ENCODE measurements at places on chromosomes 1 and 21.

DNA sequence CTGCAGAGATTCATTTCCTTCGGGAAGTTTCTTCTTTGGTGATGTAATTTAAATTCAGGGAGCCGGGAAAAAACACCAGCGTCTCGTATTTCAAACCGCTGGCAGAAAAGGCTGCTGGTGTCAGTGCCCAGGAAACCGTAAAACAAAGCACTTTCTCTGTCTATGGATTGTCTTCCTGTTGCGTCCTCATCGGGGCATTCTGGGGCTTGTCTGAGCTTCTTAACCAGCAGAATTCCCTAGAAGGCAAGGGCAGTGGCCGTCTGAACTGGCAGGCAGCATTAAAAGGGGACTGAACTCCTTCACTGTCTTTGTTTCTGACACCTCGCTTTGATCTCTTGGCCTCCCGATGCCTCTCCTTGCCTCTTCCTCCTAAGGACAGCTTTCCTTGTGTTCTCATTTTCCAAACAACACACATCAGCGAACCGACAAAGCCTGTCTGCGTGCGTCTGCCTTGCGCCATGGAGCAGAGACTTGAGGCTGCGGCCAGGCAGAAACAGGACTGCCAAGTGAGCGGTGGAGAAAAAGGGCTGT is 391.6 kb upstream of the VAMP3 start:
- DNase-seq = no peak

GRCh38 chr1:70042090-70042731 is 163.2 kb downstream of the LRRC40 start:
- no peak for DNase-seq

GRCh38 chr1:53396573-53397268 is 62.5 kb upstream of the DMRTB1 start:
- DNase-seq = no peak

DNA sequence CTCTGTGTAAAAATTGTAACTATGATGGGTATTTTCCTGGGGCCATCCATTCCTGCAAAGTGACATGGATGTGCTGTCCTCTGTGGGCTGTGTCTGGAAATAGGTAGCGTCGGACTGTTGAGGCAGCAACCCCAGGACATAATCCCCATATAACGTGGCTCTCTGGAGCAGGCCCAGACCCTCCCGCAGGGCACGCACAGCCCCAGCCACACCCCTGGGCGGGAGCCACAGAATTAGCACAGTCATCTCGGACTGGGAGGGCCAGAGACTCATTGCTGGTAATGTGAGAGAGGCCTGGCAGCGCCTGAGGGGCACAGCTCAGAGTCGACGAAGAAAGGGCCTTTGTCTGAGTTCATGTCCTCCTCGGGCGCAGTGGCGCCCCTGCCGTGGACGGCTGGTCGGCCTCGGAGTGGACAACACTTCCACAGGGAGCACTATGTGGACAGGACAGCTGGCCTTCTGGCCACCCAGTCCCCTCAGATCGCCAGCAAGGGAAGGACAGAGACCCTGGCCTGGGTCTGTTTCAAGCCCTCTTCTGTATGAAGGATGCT is 20.1 kb downstream of the SIM2 start:
- DNase-seq = no peak

DNA sequence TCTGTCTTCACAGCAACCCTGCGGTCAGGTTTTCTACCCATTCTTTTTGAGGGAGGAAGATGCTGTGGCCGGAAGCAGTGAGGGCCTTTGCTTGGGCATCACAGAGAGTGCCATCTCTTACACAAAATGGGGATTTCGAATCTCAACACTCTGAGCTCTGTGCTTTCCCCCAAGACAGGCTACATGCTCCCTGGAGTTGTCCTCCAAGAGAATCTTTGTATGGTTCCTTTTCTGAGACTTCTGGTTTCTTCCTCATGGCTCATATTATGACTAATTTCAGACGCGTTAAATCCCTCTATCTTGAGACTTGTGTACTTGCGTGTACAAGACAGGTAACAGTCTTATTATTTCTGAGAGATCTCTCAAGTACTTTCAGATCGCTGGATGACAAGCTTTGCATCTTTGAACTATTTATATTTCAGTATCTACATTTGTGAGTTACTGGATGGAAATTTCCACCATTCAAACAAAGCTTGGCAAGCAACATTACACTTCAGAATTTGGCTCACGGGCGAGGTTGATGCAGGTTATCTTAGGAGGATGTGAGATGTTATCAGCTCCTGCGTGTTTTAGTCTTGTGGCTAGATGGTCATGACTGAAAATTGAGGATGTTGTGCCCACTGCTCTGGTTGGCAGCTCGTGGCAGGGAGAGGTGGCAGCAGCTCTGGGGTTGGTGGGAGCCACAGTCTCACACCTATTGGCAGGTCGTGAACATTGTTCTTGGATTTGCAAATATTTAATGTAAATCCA is 19.4 kb downstream of the ABCG1 start:
- DNase-seq = peak; percentile 62

- DNase-seq = no peak
Observed at GRCh38 chr1:47968556-47968888, 28.7 kb downstream of the TRABD2B start.

GRCh38 chr1:155063550-155064110 is at the start of gene EFNA4:
Gene EFNA4 (plus strand): TSS chr1:155063740. CDS start chr1:155063824, 84 bp downstream.
- peak; percentile 81 for DNase-seq

DNA sequence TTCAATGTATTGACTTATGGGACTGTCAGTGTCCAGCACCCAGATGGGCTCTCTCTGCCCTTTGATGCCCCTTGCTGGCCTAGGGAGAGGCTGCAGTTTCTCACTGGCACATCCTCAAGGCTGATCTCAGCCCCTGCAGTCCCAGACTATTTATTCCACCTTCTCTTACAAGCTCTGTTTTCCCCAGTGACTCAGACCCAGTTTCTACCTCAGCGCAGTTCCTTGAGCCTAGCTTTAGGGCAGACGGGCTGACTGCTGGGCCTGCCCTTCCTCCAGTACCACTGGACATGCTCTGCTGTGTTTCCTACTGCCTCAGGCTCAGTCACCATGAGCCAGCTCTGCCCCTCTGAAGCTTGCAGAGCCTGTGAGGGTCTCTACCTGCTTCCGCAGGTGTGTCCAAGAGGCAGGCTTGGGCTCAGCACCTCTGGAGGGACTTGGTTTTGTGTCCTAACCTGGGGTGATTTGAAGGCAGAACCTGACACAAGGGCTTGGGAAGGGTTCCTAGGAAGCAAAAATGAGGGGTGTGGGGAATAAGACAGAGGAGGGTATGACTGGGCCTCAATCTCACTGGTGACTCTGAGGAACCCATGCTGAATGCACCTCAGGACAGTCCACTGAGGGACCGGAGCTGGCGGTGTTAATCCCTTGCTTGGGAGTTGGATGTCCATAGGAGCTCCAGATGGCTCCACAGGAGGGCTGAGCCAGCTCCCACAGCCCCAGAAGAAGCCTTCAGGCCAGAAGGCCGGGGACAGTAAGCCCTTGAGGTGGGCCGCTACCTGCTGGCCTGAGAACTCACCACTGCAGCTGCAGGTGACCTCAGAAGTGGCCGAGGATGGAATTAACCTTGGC is 689.9 kb downstream of the MATN1 start:
- no peak for DNase-seq

GRCh38 chr1:173148971-173149370 is 58.2 kb downstream of the TNFSF4 start:
- DNase-seq = no peak

GRCh38 chr21:39705849-39706248 is 39.1 kb upstream of the IGSF5 start:
- DNase-seq = no peak

DNA sequence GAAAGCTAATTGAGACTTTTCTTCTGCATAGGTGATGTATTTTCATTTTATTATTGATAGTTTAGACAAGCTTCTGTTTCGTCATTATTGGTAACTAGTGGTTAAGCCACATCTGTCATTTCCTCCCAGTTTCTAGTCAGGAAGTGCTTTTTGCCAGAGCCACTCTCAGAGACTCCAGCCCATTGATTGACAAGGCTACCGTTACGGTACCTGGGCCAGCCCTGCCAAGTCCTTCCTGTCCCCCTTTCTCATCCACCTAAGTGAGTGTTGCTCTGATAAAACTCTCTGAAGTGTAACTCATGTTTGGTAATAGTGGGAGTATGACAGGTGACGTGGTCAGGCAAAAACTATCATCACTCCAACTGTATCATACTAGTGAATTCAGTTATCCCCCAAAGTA is 29.6 kb upstream of the AGL start:
- no peak for DNase-seq

- no peak for DNase-seq
Observed at GRCh38 chr21:42969193-42969600, 5.2 kb upstream of the PKNOX1 start.

DNA sequence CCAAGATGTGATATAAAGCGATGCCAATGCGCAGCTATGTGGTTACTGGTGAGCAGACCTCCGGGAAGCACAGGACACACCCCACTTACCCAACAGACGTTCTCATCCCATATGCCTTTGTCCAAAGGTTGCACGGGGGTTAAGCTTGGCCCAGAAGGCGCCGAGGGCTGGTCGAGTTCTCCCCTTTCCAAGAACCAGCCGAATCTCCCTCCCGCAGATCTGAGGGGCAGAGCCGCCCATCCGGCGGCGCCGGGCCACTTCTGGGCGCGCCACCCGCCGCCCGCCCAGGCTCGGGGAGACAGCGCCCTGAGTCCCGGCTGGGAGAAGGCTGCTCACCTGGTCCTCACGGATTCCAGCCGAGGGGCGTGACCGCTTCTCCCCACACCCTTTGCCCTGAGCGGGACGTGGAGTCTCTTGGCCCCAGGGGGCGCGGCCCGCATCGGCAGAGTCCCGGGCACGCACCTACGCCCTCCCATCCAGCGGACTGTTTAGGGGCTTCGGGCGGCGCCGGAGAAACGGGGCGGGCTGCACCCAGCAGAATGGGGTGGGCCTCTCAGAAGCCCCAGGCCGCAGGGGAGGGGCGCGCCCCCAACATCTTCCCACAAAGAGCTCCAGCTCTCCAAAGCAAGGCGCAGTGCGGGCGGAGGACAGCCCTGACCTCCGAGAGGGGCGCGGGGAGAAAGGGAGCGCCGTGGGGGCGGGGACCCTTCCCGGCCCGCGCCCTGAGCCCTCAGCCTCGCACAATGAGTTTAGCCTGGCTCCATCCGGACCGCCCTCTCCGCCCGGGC is 615 bp downstream of the GPR161 start:
- DNase-seq = no peak

DNA sequence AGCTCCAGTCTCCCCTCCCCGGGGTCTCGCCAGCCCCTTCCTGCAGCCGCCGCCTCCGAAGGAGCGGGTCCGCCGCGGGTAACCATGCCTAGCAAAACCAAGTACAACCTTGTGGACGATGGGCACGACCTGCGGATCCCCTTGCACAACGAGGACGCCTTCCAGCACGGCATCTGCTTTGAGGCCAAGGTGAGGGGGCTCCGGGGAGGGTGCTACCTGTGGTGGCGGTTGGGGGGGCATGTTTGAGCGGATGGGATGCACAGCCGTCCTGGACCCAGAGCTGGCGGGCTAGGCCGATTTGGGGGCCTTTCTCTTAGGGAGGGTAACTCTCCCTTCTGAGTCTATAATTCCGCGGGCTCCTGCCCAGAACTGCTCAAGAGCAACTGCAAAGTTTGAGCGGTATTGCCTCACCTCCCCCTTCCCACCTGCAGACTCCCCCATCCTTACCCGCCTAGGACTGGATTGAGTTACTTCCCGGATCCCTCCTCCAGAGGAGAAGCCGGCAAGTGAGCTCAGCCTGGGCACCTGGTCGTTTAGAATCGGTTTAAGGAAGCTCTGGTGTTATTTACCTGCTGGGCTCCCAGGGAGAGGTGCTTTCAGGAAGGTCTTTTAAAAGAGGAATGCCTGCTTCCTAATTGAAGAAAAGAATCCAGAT is 730 bp downstream of the NOS1AP start:
- DNase-seq = peak; percentile 1

DNA sequence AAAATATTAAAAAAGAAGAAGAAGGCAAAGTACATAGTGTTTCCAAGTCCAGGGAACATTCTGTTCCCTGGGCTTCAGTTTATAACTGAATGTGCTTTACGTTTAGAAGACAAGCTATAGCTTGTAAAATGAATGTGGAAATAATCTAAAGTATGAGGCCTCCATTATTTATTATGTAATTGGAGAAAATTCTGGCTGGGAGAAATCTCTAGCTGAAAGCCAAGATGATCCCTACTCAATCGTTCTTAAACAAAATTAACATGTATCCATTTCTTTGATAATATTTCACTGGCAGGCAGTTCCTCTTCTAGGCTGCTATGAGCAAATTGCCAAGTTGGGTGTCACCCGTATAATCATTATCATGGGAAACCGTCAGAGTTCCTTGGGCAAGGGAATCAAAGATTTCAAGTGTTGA is 52.2 kb upstream of the ETS2 start:
- DNase-seq = no peak

DNA sequence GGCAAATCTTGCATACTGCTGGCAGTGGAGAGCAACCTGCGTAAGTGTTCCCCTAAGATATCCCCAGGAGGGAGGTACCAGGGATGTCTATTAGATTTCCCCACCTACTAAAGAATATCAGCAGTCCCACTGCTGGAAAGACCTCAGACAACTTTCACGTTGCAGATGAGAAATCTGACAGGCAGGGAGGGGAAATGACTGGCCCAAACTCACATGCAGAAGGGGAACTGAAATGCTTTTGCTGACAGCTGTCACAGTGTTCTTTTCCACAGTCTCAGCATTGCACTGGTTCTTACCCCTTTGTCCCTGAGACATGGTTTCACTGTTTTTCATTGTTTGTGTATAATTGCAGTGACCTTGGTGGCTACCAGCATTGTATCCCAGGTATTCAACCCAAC is 84.8 kb upstream of the ATP1A1 start:
- no peak for DNase-seq

DNA sequence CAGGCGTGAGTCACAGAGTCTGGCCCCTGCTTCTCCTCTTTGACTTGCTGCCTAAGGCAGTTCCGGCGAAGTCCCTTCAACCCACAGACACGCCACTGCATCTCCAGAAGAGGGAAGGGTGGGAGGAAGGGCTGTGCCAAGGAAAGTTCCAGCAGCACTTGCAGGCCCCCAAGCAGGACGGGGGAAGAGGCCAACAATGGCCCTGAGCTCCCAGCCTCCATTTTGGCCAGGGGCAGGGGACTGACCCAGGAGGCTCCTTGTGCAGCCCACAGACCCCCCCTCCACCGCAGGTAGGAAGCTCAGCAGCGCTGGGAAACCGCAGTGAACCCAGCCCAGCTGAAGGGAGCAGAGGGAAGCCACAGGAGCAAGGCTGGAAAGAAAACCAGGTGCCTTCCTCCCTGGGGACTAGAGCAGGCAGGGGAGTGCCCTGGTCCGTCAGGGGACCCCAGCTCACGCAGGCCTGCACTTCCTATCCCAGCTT is 35.4 kb downstream of the ACOT7 start:
- DNase-seq = no peak

DNA sequence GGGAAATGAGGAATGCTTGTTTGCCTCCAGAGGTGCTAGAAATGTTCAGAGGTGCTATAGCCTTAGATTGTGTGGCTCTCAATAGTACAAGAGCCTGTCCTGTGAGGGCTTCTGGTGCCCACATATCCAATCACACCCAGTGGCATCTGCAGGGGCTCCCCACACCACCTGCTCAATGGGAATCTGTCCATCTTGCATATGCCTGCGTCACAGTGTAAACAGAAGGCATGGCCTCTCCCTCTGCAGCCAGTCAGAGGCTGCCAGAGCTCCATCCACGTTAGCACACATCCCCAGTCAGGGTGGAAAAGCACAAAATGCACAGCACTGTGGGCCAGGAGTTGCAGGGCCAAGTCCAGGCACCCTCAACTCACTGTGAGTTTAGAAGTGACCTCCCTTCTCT is 113.6 kb upstream of the GRIK3 start:
- DNase-seq = no peak

- DNase-seq = no peak
Observed at GRCh38 chr1:35605867-35606182, 32.7 kb downstream of the TFAP2E start.
